ENCODE measurements at places on chromosomes 2 and 18.

GRCh38 chr2:212994976-212995375, 156.4 kb downstream of the IKZF2 start:
- no peak for DNase-seq

GRCh38 chr18:8084160-8084559, 517.0 kb downstream of the PTPRM start:
- peak; percentile 36 for DNase-seq

GRCh38 chr2:121746071-121746578, 9.3 kb upstream of the TSN start:
- no peak for DNase-seq

DNA sequence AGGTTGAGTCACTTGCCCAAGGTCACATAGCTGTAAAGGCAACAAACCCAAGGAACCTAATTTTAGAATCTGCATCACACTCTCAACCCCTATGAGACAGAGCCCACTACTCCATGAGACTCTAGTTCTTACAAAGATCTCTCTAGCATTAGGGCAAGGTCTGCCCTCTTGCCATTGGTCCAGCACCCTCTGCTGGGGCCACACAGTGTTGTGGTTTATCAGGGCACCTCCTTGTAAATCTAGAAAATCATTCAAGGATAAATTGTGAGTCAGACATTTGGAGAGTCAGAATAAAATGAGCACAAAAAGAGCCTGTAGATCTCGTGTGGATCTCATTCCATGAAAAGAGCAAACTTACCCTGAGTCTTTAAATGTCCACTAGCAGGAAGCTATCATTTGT, 91.2 kb downstream of the SLC8A1 start:
- no peak for DNase-seq

GRCh38 chr2:151258121-151258520, 3.5 kb downstream of the RBM43 start:
- DNase-seq: no peak

DNA sequence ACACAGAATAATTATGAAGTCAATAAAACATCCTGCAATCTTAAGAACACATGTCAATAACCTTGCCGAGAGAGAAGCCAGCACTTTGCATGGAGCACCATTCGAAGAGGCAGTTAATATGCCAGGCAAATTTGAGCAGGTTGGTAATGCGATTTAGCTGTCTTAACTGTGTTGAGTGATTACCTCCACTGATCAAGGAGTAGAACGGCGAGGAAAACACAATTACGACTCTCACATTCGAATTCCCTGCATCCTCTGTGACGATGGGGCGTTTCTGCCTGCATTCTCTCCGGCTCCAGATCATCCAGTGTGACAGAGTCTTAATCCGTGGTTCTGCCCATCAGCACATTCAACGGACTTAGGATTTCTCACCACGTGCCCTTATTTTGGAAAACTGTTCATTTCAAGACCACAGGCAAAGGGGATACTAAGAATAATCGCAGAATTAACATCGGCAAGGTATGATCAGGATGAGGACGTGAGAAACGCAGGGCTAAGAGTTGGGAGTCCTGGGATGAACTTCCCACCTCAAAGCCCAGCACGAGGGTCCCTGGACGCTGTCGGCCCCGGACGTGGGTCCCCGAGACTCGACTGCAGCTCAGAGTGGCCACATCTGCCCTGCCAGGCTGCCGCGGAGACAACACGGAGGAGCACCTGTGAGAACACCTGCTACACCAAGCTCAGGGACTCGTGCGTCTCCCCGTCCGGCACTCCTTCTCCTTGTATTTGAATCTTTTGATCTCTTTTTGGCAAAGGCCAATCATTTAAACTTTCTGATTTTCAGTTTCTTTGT, 499.2 kb upstream of the SALL3 start:
- DNase-seq: no peak

DNA sequence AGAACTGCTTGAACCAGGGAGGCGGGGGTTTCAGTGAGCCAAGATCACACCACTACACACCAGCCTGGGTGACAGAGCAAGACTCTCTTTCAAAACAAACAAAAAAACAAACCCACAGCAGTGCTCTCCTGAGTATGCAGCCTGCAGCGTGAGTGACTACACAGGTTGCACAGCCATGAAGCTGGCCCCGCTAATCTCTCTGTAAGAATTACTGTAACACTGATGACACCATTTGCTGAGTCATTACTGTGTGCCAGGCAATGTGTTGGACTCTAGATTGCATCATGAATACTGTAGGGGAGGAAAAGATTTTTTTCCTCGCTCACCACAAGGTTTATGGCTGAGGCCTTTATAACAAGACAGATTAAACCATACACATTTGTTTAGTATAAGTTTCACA, 118.6 kb upstream of the ATP8B1 start:
- no peak for DNase-seq

GRCh38 chr2:127645395-127646291, at the start of gene GPR17:
TSS of gene GPR17 (plus strand) at chr2:127646153. CDS start at chr2:127650736, 4,583 bp downstream.
- DNase-seq: no peak

DNA sequence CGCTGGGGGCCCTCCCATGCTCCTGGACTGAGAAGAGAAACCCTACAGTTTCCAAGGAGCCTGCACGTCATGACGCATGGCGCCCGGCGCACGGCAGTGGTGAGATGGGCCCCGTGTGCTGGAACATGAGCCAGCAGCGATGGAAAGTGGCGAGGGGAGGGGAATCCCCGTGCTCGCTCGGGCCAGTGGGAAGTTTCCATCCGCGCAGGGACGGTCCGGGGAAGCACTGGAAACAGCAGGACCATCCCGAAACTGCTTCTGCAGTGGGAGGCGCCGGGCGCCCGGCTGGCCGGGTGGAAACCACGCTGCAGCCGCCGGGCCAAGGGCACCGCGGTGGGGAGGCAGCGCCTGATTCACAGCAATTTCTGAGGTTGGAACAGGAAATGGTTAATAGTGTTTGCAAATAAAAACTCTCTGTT, 4.9 kb upstream of the PDCD1 start:
- no peak for DNase-seq

GRCh38 chr18:46236156-46236555, 132.0 kb downstream of the HAUS1 start:
- no peak for DNase-seq

- DNase-seq: peak; percentile 29
Measured at GRCh38 chr2:3251946-3252345, 125.7 kb downstream of the EIPR1 start.

DNA sequence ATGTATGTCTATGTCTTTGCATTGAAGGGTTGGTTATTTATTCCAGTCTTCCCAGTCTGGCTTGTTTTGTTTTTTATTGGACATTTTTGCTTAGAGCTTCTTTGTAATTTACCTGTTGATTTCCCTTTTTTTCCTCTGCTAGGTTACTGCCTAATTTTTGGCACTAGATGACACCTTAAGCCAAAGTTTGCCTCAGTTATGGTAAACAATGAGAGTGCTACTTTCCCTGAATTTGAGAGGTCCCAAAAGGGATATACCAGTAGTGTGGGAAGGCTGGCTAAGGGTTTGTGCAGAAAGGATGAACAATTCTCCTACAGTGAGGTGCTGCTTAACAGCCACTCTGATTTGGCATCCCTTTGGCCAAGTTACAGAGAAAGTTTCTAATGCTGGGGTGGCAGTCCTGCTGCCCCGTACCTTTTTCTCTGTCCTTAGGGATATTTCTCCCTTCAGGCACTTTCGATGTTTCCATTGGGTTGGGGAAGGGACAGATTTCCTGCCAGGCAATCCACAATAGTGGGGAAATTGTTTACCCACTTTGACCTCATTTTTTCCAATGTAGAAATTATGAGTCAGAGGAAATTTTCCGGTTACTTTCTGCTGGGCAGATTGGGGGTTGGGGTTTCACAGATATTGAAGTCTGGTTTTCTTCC, 354.9 kb downstream of the PTPRM start:
- no peak for DNase-seq

DNA sequence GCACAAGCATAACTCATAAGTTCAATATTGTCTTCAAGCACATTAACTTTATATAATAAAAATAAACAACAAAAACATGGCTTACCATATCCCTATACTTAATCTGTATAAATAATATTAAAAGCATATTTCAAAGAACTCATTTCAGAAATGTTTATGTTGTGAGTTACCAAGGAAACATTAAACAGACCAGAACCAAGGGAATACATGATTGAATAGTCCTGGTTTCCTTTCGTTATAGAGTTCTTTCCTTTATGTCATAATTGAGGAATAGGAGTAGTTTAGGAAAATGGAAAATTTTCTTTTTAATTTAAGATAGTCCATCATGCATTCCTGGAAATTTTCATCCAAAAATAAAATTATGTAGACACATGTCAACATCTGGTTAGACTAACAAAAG, 343.0 kb downstream of the ERBB4 start:
- DNase-seq: no peak
